D341Med (cell line): ENCODE measurements at places on chromosomes 16 and 17.

DNA sequence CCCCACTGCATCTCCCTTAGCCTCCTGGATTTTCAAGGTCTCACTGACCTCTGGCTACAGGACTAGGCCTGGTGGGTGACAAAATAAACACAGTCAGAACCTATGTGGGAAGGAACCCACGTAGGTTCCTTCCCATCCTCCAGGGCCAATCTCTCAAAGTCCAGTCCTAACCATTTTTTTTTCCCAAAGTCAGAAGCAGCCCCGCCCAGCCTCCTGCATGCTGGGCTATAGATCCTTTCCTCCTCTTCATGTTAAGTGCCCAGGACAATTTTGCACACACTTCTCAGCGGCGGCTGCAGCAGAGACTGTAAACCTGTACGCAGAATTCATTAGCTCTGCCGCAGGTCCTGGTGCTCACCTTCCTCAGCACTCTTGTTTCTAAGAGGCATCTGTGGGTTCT is 285.8 kb downstream of the NPIPA8 start:
- no peak for DNase-seq

GRCh38 chr17:51703361-51704341 is 443.3 kb downstream of the UTP18 start:
- no peak for DNase-seq

- DNase-seq: no peak
Measured at GRCh38 chr16:57837305-57838125, 35.2 kb upstream of the KIFC3 start.

- no peak for DNase-seq
Measured at GRCh38 chr16:48603647-48604376, 6.2 kb downstream of the N4BP1 start.

DNA sequence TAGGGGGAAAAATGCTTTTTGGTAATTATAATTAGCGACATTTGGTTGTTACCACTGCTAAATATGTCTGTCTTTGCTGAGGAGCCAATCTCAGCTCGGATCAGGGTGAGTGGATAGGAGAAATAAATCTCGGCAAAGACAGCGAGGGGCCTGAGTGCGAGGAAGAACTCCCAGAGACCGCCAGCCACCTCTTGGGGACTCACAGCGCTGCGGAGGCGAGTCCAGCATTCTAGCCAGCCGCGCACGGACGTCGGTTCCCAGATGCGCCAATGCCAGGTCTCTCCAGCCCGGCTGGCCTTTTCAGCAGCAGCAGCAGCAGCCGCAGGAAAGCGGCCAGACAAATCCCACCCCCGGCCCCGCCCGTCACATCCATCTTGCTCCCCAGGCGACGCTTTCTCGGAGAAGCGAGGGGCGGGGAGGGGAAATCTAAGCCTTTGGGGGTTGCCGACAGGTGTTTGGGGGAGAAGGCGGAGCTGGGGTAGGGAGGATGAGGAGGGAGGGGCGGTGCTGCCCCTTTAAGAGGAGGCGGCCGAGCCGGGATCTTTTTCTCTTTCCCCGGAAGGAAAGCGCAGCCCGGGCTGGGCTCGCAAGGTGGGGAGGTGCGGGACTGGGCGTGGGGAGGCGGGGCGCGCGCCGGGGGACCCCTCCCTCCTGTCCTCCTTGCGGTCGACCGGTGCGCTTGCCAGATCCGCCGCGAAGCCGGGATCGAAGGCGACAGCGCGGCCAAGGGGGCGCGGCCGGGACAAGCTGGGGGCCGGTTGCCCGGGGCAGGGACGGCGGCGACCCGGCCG is at the start of gene ITGA3:
Gene ITGA3, plus strand, starts transcription at position 685 of the 791 bp plus-strand sequence. CDS start 330 bp downstream, outside the sequence.
- peak; percentile 81 for DNase-seq

- peak; percentile 59 for DNase-seq
Measured at GRCh38 chr16:70253291-70254106, 1.8 kb upstream of the EXOSC6 start.

- no peak for DNase-seq
Measured at GRCh38 chr16:60107437-60107836, 1373.3 kb upstream of the GOT2 start.

DNA sequence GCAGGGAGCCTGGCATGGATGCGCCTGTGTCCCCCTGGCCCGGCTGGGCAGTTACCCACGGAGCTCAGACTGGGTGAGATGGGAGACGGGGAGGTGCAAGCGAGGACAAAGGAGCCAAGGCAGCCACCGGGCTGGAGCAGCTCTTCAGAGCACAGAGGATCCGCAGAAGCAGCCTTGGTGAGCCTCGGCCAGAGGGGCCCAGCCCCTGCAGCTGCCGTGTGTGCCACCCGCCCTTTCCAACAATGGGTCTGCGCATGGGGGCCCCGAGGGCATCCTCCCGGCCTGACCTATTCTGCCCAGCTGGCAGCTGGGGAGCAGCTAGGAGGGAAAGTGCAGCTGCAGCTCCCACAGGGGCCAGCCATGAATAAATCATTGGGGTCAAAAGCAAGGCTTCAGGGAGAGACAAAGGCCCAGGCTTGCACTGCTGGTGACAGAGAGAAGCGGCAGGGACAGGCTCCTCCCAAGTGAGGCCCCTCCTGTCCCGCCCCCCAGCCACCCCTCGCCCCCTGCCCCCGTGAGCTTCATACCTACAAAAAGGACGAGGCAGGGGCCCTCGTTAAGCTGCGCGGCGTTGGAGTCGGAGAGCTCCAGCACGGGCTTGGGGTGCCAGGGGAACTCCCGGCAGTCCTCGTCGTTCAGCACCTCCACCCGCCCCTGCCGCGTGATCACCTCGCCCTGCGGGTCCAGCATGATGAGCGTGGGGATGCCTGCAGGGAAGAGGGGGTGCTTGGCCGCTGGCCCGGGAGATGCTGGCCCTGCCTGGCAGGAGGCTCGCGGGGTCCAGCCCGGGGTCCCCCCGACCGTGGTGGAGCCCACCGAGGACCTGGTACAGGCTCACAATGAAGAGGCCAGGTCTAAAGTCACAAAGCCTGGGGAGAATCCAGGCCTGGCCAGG is 22.6 kb downstream of the MRM3 start:
- no peak for DNase-seq

GRCh38 chr17:47316311-47316710 is 7.4 kb upstream of the EFCAB13 start:
- no peak for DNase-seq

DNA sequence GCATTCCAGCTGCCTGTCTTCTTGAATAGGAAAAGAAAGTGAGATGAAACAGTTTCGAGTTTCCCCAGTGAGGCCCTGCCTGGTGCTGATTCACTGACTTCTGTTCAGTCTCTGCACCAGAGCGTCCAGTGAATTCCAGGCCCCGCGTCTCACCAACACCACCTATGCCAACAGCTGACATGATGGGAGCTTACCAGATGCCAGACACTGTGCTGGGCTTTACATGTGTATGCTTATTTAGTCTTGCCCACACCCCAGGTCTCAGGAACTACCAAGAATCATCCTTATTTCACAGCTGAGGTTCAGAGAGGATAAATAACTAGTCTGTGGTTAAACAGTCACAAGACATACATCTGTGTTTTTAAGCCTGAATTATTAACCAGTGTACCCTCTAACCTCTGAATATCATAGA is 29.1 kb upstream of the IRX6 start:
- DNase-seq: no peak

DNA sequence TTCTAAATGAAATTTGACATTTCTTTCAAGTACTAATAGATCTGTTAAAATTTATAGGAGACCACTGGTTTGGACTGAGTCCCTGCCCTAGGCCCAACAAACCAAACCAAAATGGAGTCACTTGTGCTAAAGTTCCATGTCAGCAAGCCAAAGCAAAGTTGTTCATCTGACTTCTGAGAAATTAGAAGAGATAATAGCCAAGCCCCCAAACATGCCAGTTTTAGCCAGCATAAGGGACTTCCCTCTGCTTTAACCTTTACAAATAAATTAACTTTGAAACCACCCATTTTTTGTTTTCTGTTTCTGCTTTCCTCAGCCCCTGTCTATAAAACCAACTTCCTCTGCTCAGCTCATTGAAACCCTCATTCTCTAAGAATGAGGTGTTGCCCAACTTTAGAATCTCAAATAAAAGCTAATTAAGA is 18.9 kb downstream of the CDR2 start:
- no peak for DNase-seq

- no peak for DNase-seq
Measured at GRCh38 chr16:50683689-50684374, 2.7 kb upstream of the SNX20 start.

- DNase-seq: no peak
Measured at GRCh38 chr16:81641395-81642106, 137.5 kb upstream of the PLCG2 start.

DNA sequence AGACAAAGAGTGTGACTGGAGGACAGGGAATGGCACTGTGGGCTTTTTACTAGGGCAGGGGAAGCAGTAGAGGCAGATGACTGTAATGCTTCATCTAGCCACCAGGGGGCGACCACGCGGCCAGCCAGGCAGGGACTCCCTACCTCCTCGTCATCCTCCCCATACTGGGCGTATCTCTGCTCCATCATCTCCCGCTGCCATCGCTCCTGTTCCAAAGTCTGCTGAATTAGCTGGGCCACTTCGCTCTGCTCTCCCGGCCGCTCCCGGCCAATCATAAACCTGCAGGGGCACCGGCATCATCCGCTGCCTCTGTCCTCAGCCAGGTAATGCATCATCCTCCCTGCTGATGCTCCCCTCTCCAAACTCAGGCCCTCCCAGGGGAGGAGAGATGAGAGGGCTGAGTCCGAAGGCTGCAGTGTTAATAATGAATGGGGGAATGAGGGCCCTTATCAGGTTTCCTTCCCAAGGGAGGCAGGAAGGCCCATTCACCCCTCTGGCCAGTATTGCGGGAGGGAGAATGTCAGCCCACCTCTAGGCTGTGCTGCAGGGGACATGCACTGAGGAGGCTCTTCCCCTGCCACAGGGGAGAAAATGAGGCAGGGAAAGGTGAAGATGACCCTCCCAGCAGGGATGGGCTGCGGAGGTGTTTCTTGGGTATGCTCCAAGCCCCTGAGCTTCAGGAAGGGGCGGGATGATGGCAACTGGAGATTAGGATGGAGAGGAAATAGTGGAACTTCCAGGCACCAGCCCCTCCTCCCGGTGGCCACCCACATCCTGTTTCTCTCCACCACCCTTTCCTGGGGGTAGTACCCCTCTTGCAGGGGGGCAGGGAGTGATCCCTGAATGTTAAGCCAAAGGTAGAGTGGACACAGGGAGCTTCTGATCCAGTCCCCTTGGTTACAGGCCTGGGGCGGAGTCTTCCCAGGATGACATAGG is 10.3 kb upstream of the SAMD14 start:
- peak; percentile 96 for DNase-seq

DNA sequence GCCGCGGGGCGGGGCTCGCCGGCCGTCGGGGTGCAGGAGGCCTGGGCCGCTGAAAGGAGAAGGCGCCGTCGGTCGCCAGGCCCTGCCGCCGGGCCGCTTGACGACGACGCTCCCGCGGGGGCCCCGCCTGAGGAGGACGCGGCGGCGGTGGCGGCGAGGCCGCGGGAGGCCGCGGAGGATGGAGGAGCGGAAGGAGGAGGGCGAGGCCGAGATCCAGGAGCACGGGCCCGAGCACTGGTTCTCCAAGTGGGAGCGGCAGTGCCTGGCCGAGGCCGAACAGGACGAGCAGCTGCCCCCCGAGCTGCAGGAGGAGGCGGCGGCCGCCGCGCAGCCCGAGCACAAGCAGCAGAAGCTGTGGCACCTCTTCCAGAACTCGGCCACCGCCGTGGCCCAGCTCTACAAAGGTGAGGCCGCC is 430 bp downstream of the HAPSTR1 start:
- DNase-seq: peak; percentile 44

GRCh38 chr17:29826114-29826692 is 103.8 kb downstream of the SSH2 start:
- no peak for DNase-seq

DNA sequence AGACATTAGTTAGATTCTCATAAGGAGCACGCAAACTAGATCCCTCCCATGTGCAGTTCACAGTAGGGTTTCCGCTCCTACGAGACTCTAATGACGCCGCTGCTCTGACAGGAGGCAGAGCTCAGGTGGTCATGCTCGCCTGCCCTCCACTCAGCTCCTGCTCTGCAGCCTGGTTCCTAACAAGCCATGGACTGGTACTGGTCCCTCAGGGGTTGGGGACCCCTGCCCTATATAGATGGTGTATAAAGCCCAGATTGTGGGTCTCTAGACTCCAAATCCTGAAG is 52.1 kb upstream of the LYRM9 start:
- no peak for DNase-seq

- peak; percentile 76 for DNase-seq
Measured at GRCh38 chr16:27639561-27640276, 89.8 kb downstream of the KATNIP start.

GRCh38 chr17:2926019-2926650 is 129.9 kb downstream of the RAP1GAP2 start:
- DNase-seq: no peak

- DNase-seq: no peak
Measured at GRCh38 chr17:6075845-6076244, 5.7 kb downstream of the WSCD1 start.

DNA sequence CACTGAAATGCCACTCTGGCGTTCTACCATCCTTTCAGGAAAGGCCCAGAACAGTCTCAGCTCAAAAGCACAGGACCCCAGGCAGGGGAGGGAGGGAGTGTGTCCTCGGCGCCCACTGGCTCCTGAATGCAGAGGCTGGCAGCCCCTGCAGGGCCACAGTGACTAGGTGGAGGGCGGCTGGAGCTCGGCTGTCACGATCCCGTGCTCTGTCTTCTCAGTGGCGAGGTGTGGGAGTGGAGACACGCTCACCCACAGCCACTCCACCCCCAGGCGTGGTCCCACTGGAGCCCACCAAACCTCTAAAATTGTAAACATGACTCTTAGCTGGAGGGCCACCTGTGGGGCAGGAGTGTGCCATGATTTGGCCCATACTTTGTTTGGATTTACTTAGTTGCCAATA is 16.4 kb upstream of the FASN start:
- DNase-seq: no peak

GRCh38 chr16:3573146-3573815 is 3.9 kb downstream of the NLRC3 start:
- DNase-seq: no peak

GRCh38 chr16:50302472-50303005 is 36.2 kb downstream of the ADCY7 start:
- no peak for DNase-seq

GRCh38 chr17:73548620-73549311 is 95.5 kb downstream of the SDK2 start:
- no peak for DNase-seq

DNA sequence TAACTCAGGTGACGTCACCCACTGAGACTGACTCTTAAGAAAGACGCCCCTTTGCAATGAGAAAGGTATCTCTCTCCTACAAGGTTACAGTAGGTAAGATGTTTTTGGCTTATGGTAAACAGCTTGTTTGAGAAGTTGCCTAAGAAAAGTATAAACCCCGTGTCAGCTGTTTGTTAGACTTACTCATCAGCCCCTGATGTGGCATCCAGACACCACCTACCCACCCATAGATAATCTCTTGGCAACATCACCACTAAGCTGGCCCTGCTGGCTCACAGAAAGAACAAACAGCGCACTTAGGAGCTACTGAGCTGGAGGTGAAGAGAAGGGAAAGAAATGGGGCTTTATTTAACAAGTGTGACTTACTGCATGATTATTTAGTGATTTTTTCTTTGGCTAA is 121.0 kb downstream of the PARN start:
- DNase-seq: peak; percentile 72
